Colonic mucosa (tissue), 4 donors: ENCODE measurements at places on chromosomes 12 and 14.

GRCh38 chr12:26101350-26101734 is 23.5 kb downstream of the BHLHE41 start:
- H3K4me3 ChIP-seq = no peak overlapping the region
- H3K27ac ChIP-seq = no peak overlapping the region
- H3K27me3 ChIP-seq = no peaks in the 10 kb centered on the region
- no peaks in the 10 kb centered on the region for H3K36me3 ChIP-seq
- H3K4me1 ChIP-seq = no peaks in the 10 kb centered on the region

GRCh38 chr14:72377016-72377415 is 444.8 kb downstream of the RGS6 start:
- no peak overlapping the region for H3K4me3 ChIP-seq
- no peak overlapping the region for H3K27ac ChIP-seq
- no peaks in the 10 kb centered on the region for H3K36me3 ChIP-seq
- no peak for DNase-seq
- no peaks in the 10 kb centered on the region for H3K27me3 ChIP-seq
- no peaks in the 10 kb centered on the region for H3K4me1 ChIP-seq

DNA sequence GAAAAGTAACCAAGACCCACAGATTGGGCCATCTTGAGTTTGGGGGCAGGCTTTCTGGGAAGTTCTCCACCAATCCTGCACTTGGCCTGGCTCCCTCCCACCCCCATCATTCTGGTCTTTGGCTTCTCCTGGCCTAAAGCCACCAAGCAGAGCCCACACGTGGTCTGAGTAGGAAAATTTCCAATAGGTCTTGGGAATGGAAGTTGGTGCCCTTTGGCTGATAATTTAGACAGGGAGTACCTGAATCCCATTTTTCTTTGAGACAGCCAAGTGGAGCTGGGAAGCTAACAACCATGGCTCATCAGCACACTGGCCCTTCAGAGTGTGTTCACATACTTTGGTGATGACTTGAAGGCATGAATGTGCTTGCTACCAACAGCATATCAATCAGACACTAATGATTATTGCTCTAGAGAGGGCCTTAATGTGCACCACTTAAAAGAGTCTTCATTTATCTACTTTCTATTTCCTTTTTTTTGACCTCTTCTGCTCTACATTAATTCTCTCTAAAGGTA is 156.0 kb downstream of the EGLN3 start:
- no peak overlapping the region for H3K4me3 ChIP-seq
- H3K4me1 ChIP-seq = no peaks in the 10 kb centered on the region
- DNase-seq = no peak
- H3K27me3 ChIP-seq = no peaks in the 10 kb centered on the region
- H3K36me3 ChIP-seq = no peaks in the 10 kb centered on the region

DNA sequence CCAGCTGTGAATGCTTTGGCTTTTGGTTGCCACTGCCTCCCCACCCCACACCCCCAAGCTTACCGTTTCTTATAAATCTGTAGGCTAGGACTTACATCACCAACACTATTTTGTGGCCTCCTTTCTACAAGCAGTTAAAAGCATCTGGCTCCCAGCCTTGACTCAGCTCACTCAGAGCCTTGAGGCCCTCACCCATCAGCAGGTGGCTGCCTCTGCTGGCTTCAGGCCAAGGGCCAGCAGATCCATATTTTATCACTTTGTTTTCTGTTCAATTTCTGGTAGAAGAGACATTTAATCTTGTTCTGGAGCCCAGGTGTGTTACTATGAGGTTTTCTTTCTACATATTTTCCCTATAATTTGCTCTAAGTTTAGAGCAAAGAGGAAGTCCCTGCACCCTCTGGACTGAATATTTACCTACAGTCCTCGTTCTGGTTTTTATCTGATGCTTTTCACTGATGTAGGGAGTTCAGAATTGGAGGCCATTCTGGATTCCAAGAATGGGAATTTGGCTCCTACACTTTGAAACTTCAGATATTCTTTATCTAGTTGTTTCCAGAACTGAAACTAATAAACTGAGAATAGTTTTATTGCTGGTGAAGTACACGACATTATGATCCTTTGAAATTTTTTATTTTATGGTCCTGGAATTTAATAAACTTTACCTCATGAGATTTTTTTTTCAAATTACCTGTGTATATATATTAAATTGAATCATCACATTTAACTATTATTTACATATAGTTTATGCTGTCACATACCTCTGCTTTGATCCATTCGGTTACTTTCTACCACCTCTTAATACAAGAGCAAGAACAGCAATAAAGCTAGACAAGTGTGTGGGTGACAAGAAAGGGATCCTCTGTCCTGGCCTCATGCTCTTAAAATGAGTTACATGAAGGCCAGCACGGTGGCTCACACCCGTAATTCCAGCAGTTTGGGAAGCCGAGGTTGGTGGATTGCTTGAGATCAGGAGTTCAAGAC is 22.2 kb downstream of the PLBD1 start:
- peak; percentile 56 for DNase-seq
- H3K27me3 ChIP-seq = no peaks in the 10 kb centered on the region
- H3K4me3 ChIP-seq = no peak overlapping the region
- no peaks in the 10 kb centered on the region for H3K36me3 ChIP-seq
- H3K27ac ChIP-seq = peak overlapping the region; percentile 59

GRCh38 chr12:112979041-112979680 is 842 bp downstream of the OAS2 start:
- peak overlapping the region; percentile 83 for H3K27ac ChIP-seq
- H3K4me1 ChIP-seq = no peaks in the 10 kb centered on the region
- H3K4me3 ChIP-seq = peak overlapping the region; percentile 36
- DNase-seq = peak; percentile 30
- H3K27me3 ChIP-seq = no peaks in the 10 kb centered on the region
- H3K36me3 ChIP-seq = no peaks in the 10 kb centered on the region

DNA sequence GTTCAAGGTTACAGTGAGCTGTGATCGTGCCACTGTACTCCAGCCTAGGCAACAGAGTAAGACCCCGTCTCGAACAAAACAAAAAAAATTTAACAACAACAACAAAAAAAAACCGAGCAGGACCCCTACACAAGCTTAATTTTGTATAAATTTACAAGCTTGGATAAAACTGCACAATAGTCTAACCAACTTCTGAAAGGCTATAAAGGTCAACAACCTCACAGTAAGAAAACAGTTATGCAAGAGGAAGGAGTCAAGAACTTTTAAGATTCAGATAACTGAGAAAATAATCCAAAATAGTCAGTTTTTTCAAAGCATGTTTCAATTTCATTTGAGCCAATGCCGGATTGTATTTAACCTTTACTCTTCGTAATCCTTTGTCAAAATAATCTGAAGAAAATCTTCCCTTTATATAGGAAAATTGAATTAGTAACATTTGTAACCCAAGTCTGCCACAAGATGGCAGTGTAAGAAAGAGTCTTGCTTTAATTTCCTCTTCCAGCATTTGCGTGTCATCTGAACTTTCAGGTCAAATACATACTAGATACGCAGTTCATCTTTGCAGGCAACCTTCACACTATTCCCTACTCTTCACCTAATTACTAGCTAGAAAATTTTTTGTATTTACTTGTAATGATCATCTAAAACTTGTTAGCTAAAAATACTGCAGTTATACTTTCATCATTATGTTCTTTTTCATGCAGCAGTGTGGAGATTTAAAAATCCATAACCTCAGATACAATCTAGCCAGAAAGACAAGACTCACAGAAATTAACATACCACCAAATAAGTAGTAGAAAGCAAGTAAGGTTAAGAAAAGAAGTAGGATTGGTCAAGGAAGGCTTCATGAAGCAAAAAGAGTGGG is 5.8 kb downstream of the CCNB1IP1 start:
- H3K4me1 ChIP-seq = no peaks in the 10 kb centered on the region
- peak; percentile 33 for DNase-seq
- H3K27ac ChIP-seq = no peak overlapping the region
- H3K4me3 ChIP-seq = no peak overlapping the region

DNA sequence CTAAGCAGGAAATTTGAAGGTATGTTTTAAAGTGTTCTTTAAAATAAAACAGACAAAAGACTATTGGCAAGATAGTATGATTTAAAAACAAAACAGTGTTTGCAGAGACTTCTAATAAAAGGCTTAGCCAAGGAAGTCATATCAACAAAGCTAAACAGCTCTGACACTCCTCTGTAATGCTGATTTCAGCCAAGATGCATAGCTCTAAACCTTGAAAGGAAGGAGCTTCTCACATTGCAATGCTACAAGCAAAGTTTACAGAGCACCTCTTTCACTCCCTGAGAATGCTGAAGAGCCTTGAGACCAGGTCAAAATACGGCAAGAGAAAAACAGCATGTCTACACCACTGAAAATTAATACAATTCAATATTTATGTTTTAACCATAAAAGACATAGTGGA is 51.8 kb downstream of the PARP11 start:
- H3K4me1 ChIP-seq = no peaks in the 10 kb centered on the region
- H3K27me3 ChIP-seq = no peaks in the 10 kb centered on the region
- no peak overlapping the region for H3K4me3 ChIP-seq
- no peak overlapping the region for H3K27ac ChIP-seq

- no peak overlapping the region for H3K4me3 ChIP-seq
- H3K27ac ChIP-seq = no peak overlapping the region
- DNase-seq = no peak
- no peaks in the 10 kb centered on the region for H3K27me3 ChIP-seq
- no peaks in the 10 kb centered on the region for H3K36me3 ChIP-seq
Observed at GRCh38 chr12:80156306-80156705, 57.0 kb downstream of the OTOGL start.

- DNase-seq = no peak
- no peaks in the 10 kb centered on the region for H3K27me3 ChIP-seq
- no peaks in the 10 kb centered on the region for H3K36me3 ChIP-seq
- H3K27ac ChIP-seq = no peak overlapping the region
- no peak overlapping the region for H3K4me3 ChIP-seq
Observed at GRCh38 chr12:99131751-99132199, 486.7 kb downstream of the APAF1 start.

DNA sequence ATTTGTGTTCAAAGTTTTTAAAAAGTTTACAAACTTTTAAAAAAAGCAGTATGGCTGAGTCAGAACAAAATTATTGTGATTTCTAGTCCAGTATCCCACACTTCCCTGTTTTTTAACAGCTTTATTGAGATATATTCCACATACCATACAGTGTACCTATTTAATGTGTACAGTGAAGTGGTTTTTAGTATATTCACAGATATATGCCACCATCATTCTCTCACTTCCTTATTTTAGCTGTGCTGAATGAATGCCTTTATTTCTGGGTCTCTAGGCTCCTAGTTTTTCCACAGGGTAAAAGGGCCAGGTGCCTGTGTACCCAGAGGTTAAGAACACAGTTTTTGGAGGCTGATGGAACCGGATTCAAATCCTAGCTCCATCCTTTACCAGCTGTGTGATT is 58.9 kb upstream of the SRSF5 start:
- DNase-seq = no peak
- H3K27me3 ChIP-seq = no peaks in the 10 kb centered on the region
- peaks cover 9% of the 10 kb centered on the region for H3K36me3 ChIP-seq
- peaks cover 17% of the 10 kb centered on the region for H3K4me1 ChIP-seq
- no peak overlapping the region for H3K27ac ChIP-seq
- no peak overlapping the region for H3K4me3 ChIP-seq

- no peak overlapping the region for H3K27ac ChIP-seq
- H3K4me1 ChIP-seq = no peaks in the 10 kb centered on the region
- H3K27me3 ChIP-seq = no peaks in the 10 kb centered on the region
- H3K4me3 ChIP-seq = no peak overlapping the region
Observed at GRCh38 chr14:68414121-68414520, 378.7 kb downstream of the ZFP36L1 start.

GRCh38 chr14:64394423-64394822 is 6.3 kb downstream of the MTHFD1 start:
- H3K36me3 ChIP-seq = no peaks in the 10 kb centered on the region
- H3K4me3 ChIP-seq = no peak overlapping the region
- H3K27me3 ChIP-seq = no peaks in the 10 kb centered on the region
- no peak for DNase-seq
- peaks cover 6% of the 10 kb centered on the region for H3K4me1 ChIP-seq

DNA sequence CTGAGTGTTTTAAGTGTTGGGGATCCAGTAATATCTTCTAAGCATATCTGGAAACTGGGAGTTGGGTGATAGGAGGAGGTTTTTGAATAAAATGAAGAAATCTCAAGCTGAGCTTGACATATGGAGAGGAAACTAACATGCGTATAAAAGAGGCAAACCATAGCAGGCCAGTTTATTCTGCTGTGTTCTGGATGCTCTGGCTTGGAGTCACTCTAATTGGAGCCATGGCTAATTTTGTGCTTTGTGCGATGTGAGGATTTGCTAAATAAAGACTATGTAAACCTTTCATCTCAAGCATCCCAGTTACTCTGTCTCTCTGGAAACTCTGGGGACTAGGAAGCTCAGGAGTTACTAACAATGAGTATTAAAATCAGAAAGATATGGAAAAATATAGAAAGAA is 66.5 kb downstream of the ATF7IP start:
- H3K27me3 ChIP-seq = no peaks in the 10 kb centered on the region
- no peak overlapping the region for H3K4me3 ChIP-seq
- no peaks in the 10 kb centered on the region for H3K4me1 ChIP-seq
- no peak for DNase-seq

GRCh38 chr14:59342516-59343484 is 122.4 kb downstream of the GPR135 start:
- no peak for DNase-seq
- no peak overlapping the region for H3K27ac ChIP-seq
- no peaks in the 10 kb centered on the region for H3K27me3 ChIP-seq
- no peaks in the 10 kb centered on the region for H3K36me3 ChIP-seq
- H3K4me1 ChIP-seq = no peaks in the 10 kb centered on the region

GRCh38 chr14:92751819-92752218 is 3.4 kb upstream of the LGMN start:
- no peaks in the 10 kb centered on the region for H3K4me1 ChIP-seq
- DNase-seq = no peak
- no peak overlapping the region for H3K4me3 ChIP-seq
- H3K36me3 ChIP-seq = no peaks in the 10 kb centered on the region
- H3K27ac ChIP-seq = no peak overlapping the region
- H3K27me3 ChIP-seq = no peaks in the 10 kb centered on the region

DNA sequence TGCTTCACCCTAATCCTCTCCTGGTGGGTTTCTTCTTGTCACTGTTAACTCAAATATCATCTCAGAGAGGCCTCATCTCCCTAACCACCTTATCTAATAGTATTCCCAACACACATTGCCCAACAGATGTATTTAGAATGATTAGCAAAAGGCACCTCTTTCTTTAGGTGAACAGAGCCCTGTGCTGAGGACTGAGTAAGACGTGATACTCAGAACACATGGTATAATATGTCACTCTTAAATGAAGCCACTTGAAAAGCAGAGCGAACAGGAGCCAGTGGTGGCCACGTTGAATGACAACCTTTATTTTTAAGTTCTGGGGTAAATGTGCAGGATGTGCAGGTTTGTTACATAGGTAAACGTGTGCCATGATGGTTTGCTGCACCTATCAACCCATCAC is 1.5 kb upstream of the KSR2 start:
- H3K27ac ChIP-seq = no peak overlapping the region
- no peaks in the 10 kb centered on the region for H3K36me3 ChIP-seq
- H3K4me3 ChIP-seq = no peak overlapping the region
- H3K4me1 ChIP-seq = no peaks in the 10 kb centered on the region
- no peaks in the 10 kb centered on the region for H3K27me3 ChIP-seq

DNA sequence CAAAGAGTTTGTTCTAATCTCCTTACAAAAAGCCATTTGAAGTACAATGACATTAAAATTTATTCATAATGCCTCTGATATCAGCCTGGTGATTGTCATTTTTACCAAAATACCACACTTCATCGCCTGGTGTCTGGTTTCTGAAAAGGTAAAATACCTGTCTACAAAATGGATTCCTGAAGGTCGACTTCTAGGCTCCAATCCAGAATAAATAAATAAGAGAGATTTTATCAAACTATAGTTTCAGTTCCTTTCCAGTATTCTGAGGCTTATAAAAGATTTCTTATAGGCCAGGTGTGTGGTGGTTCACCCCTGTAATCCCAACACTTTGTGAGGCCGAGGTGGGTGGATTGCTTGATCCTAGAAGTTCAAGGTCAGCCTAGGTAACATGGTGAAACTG is 340.7 kb downstream of the SLC16A7 start:
- no peak overlapping the region for H3K4me3 ChIP-seq
- no peaks in the 10 kb centered on the region for H3K27me3 ChIP-seq
- DNase-seq = no peak
- no peaks in the 10 kb centered on the region for H3K36me3 ChIP-seq
